Suppressor macrophage treated with lipopolysaccharide for 1 hour (primary cell): ENCODE measurements at places on chromosomes 5 and 9.
A peak's percentile ranks its signal among the peaks of the same experiment; 100 is the strongest.

DNA sequence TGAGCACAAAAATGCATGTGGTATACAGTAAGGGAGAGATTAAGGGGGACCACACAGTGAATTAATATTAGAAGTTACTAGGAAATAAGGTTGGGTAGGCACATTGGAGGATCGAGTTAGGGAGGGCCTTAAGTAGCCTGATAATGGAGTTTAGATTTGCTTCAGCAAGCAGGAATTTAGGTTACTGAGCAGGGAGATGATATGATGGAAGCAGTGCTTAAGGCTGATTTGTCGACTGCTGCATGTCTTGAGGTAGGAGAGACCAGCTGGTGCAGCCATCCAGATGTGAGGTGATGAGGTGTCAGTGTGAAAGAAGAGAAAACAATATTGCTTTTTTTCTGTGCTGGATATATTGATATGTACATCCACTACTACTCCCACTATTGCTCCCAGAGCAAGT, 55.2 kb upstream of the ACTBL2 start:
- DNase-seq: no peak

- no peak for DNase-seq
These were observed 79.2 kb downstream of the FREM1 start for GRCh38 chr9:14831074-14831473.

DNA sequence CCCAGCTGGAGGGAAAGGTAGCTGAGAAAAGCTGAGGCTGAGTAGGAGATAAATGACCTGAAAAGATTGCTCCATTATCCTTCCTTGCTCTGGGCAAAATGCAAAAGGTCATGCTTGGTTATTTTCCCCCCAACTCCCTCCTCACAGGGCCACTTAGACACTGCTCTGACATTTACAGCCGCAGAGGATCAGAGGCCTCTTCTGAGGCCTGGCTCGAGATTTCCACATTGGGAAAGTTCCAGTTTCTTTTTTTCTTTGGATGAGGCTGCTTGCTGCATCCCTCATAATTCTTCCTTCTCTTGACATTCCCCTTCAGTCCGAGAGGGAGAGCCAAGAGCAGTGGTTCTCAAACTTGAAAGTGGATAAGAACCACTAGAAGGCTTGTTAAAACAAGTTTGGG, 60.1 kb upstream of the HSPA9 start:
- DNase-seq: no peak

- DNase-seq: no peak
These were observed 32.4 kb downstream of the LPAR1 start for GRCh38 chr9:111005746-111006470.

DNA sequence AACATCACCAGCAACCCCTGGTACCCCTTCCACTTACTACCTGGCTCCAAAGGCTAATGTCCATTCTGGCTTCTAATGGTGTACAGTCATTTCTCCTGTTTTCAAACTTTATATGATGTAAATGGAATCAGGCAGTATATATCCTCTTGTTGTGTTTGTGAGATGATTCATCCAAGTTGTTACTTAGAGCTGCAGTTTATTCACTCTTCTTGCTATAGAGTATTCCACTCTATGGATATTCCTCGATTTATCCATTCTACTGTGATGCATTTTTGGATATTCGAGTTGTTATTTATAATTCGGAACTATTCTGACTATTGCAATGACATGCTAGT, 32.4 kb downstream of the IRF1 start:
- no peak for DNase-seq

- no peak for DNase-seq
These were observed 1143.2 kb upstream of the CDH6 start for GRCh38 chr5:30050056-30050815.

DNA sequence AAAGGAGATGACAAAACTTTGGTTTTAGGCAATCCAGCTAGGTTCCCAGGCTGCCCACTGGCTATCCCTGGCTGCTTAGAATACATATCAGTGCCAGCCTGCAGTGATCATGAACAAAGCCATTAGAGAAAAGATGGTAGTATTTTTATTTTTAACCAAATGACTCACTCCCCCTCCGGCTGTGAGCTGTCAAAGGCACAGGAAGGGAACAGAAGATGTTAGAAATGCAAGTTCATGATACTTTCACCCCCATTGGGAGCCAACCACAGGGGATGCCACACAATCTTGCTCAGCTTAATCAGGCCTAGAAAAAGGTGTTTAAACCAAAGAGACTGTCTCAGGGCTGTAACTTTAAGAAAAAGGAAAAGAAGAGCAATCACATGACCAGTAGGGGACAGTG, 70.3 kb upstream of the ASTN2 start:
- DNase-seq: peak; percentile 31

- DNase-seq: no peak
These were observed 68.2 kb upstream of the APC start for GRCh38 chr5:112669328-112669963.

- no peak for DNase-seq
These were observed 33.9 kb upstream of the AOPEP start for GRCh38 chr9:94692601-94693000.

DNA sequence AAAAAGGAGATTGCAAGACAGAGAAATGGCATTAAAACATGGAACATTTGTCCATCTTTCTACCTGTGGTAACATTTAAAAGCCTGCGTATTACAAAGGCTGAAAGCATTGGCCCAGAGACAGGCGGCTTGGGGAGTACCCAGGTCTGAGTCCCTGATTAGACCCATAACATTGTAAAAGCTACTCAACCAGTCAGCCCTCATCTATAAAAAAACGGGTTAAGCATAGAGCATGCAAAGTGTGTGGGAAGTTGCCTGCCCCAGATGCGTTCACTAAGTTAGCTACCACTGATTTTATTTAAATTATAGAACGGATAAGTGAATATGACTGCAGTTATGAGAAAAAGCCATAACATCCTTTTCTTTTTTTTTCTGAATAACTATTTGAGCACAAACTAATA, 276.1 kb downstream of the CDH12 start:
- DNase-seq: no peak

- DNase-seq: peak; percentile 54
These were observed 73.3 kb downstream of the DPYSL3 start for GRCh38 chr5:147436596-147436995.

DNA sequence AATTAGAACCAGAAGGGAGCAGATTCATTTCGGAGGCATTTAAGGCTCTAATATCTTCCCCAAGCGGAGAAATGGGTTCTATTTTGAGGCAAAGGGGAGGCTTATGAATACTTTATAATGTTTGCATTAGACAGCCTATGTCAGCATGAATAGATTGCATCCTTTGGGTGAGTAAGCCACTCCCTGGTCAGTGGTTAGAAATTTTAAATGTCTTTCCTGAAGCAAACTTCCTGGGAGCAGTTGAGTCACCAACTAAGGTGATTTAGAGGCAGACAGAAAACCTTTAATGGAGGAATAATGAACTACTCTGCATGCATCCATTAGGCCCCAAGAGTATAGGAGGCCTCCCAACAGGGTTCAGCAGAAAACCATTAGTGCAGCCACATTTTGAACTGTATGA, 204.9 kb downstream of the ELAVL2 start:
- DNase-seq: no peak

DNA sequence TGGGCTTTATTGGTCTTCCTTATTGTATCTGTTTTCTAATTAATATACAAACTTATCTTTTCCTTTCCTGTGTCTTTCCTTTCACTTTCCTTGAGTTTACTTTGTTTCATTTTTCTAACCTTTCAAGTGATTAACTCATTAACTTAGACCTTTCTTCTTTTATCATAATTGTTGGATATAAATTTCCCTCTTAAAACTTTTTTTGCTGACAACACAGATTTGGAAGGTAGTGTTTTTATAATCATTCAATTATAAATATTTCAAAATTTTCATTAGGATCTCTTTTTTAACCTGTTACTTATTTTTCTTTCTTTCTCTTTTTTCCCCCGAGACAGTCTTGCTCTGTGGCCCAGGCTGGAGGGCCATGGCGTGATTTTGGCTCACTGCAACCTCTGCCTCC, 6.9 kb upstream of the ZBTB43 start:
- no peak for DNase-seq
